ENCODE measurements at places on chromosomes 4 and X. TPM values are rescaled to one million over a fixed set of nuclear protein-coding genes. Genes with fewer than 3 reads are reported as not detected.
A peak's percentile ranks its signal among the peaks of the same experiment; 100 is the strongest.

The PDE5A gene
- total RNA-seq, result 39.7 TPM

- DNase-seq, result no peak
- H3K27ac ChIP-seq, result no peak overlapping the region
- no peak overlapping the region for H3K4me3 ChIP-seq
- H3K36me3 ChIP-seq, result no peaks in the 10 kb centered on the region
- H3K4me1 ChIP-seq, result no peaks in the 10 kb centered on the region
Observed at GRCh38 chr4:163592212-163592611, 97.7 kb downstream of the TMA16 start.

DNA sequence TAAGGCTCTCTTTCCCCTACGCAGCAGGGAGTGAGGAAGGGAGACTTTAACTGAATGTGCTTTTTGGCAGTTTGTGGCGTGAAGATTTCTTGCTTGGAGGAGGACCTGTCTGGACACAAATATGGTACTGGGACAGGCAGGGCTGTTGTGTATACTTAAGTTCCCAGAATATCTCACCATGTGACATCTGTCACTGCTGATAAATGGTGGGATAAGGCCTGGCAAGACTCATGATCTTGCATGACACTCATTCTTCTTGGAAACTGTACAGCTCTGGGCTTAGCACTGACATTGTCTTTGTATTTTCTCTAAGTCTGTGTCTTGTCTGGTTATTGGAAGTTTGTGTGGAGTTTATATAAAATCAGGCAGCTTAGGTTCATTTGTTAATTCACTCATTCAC, 93.1 kb downstream of the STK32B start:
- H3K4me1 ChIP-seq, result no peaks in the 10 kb centered on the region
- H3K27ac ChIP-seq, result no peak overlapping the region

- no peaks in the 10 kb centered on the region for H3K36me3 ChIP-seq
- H3K27ac ChIP-seq, result peak overlapping the region; percentile 83
- no peaks in the 10 kb centered on the region for H3K27me3 ChIP-seq
- H3K4me1 ChIP-seq, result peaks cover 5% of the 10 kb centered on the region
- H3K4me3 ChIP-seq, result peak overlapping the region; percentile 68
Observed at GRCh38 chrX:40104985-40105834, 7.5 kb upstream of the BCOR start.

- peaks cover 5% of the 10 kb centered on the region for H3K4me1 ChIP-seq
- H3K4me3 ChIP-seq, result no peak overlapping the region
- no peak overlapping the region for H3K27ac ChIP-seq
- H3K27me3 ChIP-seq, result no peaks in the 10 kb centered on the region
- no peak for DNase-seq
Observed at GRCh38 chr4:123215536-123215935, 181.1 kb upstream of the SPRY1 start.

The DDIT4L gene
- total RNA-seq, result 4.8 TPM

DNA sequence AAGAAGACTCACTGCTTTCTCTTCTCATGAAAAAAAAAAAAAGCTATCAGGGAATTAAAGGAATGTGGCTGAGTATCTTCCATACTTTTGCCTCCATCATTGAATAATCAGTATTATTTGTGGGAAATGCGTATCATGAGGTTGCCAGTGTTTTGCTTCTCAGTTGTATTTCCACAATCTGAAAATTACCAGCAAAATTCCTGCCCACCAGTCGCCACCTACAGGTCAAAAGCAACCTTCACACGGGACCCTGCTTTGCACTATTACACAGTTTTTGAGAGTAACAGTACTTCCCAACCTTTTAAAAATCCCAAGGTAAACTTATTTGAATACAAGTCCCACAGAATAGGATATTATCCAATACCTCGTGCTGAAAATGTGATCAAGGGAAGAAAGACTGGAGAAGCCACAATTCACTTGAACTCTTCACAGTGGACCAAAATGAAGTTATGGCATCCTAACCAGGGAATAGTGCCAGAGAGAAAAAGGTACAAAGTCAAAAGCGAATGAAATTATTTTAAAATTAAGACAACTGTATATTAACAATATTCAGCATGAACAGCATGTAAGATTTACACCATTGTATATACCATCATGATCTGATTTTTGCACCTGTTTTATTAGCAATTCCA, 30.4 kb downstream of the PGRMC1 start:
- H3K27me3 ChIP-seq, result no peaks in the 10 kb centered on the region
- H3K36me3 ChIP-seq, result no peaks in the 10 kb centered on the region
- H3K27ac ChIP-seq, result no peak overlapping the region
- H3K4me1 ChIP-seq, result no peaks in the 10 kb centered on the region

The ARR3 gene
- total RNA-seq, result not detected

GRCh38 chr4:165248102-165248501, 40.7 kb downstream of the KLHL2 start:
- no peaks in the 10 kb centered on the region for H3K27me3 ChIP-seq
- H3K36me3 ChIP-seq, result no peaks in the 10 kb centered on the region
- H3K4me1 ChIP-seq, result no peaks in the 10 kb centered on the region
- H3K4me3 ChIP-seq, result no peak overlapping the region
- no peak overlapping the region for H3K27ac ChIP-seq

GRCh38 chrX:154018518-154019060, 1.1 kb downstream of the IRAK1 start:
- H3K27me3 ChIP-seq, result no peaks in the 10 kb centered on the region
- H3K36me3 ChIP-seq, result peaks cover 15% of the 10 kb centered on the region
- no peaks in the 10 kb centered on the region for H3K4me1 ChIP-seq
- peak overlapping the region; percentile 92 for H3K27ac ChIP-seq
- DNase-seq, result no peak
- peak overlapping the region; percentile 84 for H3K4me3 ChIP-seq

DNA sequence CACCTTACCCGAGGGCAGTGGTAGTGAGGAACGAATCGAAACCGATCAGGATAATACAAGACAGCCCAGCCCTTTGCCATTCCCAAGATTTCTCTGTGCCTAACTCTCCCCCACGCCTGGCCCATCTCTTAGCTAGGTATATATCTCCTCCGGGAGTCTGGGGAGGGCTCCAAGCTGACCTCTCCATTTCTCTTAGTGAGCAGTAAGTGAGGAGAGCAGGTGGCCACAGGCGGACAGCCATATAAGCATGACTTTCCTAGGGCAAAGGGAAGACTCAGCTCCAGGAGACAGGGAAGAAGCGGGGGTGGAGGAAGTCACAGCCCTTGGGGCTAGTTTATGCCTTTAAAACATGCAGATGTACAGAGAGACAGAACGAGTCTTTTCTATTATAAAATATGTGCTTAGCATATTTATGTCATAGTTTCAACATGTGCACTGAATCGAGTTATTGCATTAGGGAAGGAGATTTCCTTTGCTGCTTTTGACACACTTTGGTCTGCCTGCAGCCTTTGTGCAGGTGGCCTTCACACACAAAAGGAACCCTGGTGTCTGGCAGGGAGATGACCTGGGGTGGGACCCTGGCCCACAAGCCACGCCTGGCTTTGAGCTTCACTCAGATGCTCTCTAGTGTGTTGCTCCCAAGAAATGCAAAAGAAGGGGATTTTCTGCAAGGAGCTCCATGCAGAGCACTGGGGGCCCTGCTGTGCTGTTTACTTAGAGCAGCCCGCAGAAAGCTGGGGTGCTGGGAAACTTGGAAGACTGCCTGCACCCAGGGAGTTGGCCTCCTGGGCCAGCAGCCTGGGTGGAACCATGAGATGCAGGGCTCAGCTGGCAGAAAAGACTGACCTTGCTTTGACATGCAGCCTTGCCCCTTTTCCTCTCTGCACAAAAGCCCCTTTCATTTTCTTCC, 613.3 kb downstream of the BCOR start:
- H3K27me3 ChIP-seq, result no peaks in the 10 kb centered on the region
- no peak overlapping the region for H3K27ac ChIP-seq
- no peaks in the 10 kb centered on the region for H3K4me1 ChIP-seq
- DNase-seq, result no peak
- no peaks in the 10 kb centered on the region for H3K36me3 ChIP-seq
- no peak overlapping the region for H3K4me3 ChIP-seq

The ADRA2C gene
- total RNA-seq, result 46.1 TPM

DNA sequence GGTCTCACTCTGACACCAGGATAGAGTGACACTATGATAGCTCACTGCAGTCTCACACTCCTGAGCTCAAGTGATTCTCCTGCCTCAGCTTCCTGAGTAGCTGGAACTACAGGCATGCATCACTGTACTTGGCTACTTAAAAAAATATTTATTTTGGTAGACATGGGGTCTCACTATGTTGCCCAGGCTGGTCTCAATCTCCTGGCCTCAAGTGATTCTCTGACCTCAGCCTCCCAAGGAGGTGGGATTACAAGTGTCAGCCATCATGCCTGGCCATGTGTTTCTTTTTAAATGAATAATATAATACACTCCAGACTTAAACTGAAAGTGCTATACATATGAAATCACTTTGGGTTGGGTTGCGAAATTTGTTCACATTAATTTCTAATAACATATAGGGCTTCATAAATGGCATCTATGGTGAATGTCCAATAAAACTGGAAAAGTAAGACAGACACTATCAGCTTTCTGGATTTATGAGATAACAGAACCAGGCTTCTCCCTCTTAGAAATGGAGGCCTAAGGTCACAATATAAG, 48.0 kb downstream of the SEC24D start:
- peak overlapping the region; percentile 59 for H3K27ac ChIP-seq
- H3K4me1 ChIP-seq, result peaks cover 18% of the 10 kb centered on the region
- no peaks in the 10 kb centered on the region for H3K27me3 ChIP-seq

Measured in ascending aorta (tissue), 2 donors.